ENCODE measurements at places on chromosomes 2 and 18.

DNA sequence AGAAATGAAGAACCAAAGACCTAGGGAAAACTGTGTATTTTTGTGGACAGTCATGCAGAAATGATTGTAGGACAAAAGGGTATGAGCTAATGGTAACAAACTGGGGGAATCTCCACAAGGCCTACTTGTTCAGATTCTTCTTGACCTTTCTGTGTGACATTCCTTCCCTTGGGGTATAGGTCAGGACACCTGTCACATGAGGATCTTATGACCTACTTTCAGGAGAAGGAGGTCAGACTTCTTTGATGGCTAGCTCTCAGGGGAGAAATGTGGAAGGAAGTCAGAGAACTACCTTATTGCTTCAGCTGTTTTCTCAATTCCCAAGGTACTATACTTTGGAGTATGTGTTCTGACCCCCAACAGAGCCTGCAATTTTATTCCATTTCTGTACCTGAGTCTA is 40.7 kb upstream of the TANK start:
- DNase-seq = no peak

- no peak for DNase-seq
These were observed 305.7 kb upstream of the TNP1 start for GRCh38 chr2:217165547-217165946.

GRCh38 chr18:31950583-31950982 is 7.7 kb upstream of the TRAPPC8 start:
- no peak for DNase-seq

GRCh38 chr2:68643011-68643873 is at the start of gene PROKR1:
Gene PROKR1 (plus strand): TSS chr2:68643579. CDS start chr2:68645822, 2,243 bp downstream.
- no peak for DNase-seq

DNA sequence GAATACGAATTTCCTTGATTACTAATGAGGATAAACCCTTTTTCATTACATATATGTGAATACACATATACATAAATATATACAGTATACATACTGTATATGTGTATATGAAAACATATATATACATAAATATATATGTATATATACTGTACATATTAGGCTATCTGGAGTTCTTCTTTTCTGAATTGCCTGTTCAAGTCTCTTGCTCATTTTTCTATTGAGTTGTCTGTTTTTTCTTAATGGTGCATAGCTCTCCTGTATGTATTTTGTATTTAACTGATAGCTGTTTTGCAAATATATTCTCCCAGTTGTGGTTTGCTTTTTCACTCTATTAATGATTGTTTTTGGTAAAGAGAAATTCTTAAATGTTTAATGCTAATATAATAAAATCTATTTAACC is 8.9 kb upstream of the GCFC2 start:
- DNase-seq = no peak

- DNase-seq = no peak
These were observed 11.6 kb downstream of the CROCC2 start for GRCh38 chr2:240917684-240918257.

GRCh38 chr2:241354668-241355658 is 1.1 kb upstream of the FARP2 start:
- no peak for DNase-seq

DNA sequence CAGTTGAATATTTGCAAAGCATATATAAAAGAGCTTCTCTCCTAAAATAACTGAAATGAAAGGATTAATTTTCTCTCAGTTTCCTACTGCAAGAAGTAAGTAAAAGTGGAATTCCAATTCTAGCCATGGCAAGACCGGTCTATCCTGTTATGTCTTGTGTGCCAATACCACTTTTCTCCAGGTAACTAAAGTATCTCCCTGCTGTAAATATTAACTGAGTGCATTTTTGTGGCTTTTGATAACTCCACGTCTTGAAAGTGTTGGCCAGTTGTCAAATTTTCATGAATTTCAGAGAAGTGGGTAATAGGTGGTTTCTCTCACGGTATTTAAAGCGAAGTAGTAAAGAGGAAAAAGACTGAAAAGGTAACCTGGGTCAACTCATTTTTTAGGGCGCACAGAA is 225.9 kb downstream of the NEDD4L start:
- DNase-seq = no peak

GRCh38 chr2:110708455-110708854 is 23.9 kb upstream of the ACOXL start:
- DNase-seq = no peak

Data from NCI-H1694 (cell line).